ENCODE measurements at places on chromosomes 2 and 18.

- DNase-seq, result no peak
Measured at GRCh38 chr2:28137221-28137620, 246.7 kb downstream of the BABAM2 start.

DNA sequence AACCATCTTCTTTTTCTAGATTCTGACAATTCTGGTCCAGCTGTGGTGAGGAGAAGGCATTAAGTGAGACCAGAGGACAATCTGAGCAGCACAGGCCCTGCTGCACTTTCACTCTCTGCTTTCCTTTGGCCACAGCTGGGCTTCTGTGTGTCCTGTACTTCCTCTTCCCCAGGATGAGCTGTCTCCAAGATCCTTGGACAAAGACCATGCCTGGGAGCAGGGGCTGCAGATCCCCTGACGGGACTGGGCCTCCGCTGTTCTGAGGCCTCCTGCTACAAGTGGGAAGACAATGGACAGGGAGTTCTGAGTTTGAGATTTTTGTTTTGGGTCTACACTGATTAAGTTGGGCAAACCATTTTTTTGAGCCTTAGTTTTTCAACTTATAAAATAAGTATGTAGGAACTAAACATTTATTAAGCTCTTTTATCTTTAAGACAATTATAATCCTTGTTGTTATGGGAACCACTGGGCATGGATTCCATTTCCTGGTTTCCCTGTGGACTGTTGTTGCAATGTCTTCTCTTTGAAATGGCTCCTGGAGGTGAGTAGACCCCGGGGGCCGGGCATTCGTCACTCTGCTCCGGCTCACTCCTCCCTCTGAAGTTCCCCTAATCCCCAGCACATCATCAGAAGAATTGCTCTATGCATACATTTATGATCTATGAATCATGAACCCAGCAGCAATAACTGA lies 266.6 kb downstream of the ACTR3 start:
- DNase-seq, result no peak

- no peak for DNase-seq
Measured at GRCh38 chr2:134838143-134838620, at the start of gene ACMSD. Gene ACMSD, plus strand, starts transcription at chr2:134838616. Its CDS starts 67 bp downstream, at chr2:134838683.

DNA sequence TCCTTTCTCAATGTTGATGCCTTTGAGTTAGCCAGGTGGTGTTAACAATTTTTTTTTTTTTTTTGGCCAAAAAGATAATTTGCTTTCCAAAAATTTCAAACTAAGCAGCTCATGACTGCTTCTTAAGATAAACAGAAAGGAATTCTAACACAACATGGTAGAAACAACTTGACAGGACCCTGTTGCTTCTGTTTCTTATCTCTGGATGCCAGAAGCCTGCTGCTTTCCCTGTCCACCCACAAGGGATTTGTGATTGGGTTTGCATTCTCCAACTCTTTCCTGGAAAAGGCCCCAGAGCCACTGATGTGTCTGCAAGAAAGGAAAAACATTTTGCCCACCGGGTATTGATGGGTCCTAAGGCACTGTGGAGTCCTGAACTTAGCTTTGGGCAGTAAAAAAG lies 217.2 kb upstream of the PKDCC start:
- DNase-seq, result no peak

GRCh38 chr18:72985686-72986085 lies 117.9 kb upstream of the NETO1 start:
- DNase-seq, result no peak
